ENCODE measurements at places on chromosomes 5 and 9. TPM values are rescaled to one million over a fixed set of nuclear protein-coding genes. Genes with fewer than 3 reads are reported as not detected.

The PCDHB10 gene
- total RNA-seq: 0.63 TPM

DNA sequence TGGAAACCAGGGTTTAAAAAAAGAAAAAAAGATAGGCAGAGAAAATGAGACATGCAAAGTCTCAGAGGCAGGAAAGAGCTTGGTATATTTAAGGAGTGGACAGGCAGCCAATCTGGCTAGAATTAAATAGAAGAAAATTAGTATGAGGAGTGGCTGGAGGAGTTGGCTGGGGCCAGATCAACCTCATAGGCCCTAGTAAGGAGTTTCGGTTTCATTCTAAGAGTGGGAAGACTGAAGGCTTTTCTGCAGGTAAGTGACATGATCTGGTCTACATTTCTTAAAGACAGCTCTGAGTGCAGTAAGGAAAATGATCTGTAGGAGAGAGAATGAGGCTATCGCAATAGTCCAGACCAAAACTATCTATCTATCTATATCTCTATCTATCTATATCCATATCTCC is 27.5 kb downstream of the ADRB2 start:
- H3K4me3 ChIP-seq: no peak overlapping the region
- H3K27ac ChIP-seq: no peak overlapping the region
- DNase-seq: no peak
- peaks cover 60% of the 10 kb centered on the region for H3K4me1 ChIP-seq
- no peaks in the 10 kb centered on the region for H3K27me3 ChIP-seq

GRCh38 chr5:173745123-173745522 is 128.7 kb upstream of the BOD1 start:
- DNase-seq: no peak
- H3K27me3 ChIP-seq: no peaks in the 10 kb centered on the region
- no peaks in the 10 kb centered on the region for H3K4me1 ChIP-seq
- H3K4me3 ChIP-seq: no peak overlapping the region
- H3K27ac ChIP-seq: no peak overlapping the region

GRCh38 chr9:81588148-81588871 is 101.0 kb downstream of the TLE1 start:
- DNase-seq: no peak
- H3K27me3 ChIP-seq: no peaks in the 10 kb centered on the region
- H3K4me3 ChIP-seq: no peak overlapping the region

Data from left ventricle myocardium inferior (tissue), 1 donor.